ENCODE measurements at places on chromosomes 2 and 18.

DNA sequence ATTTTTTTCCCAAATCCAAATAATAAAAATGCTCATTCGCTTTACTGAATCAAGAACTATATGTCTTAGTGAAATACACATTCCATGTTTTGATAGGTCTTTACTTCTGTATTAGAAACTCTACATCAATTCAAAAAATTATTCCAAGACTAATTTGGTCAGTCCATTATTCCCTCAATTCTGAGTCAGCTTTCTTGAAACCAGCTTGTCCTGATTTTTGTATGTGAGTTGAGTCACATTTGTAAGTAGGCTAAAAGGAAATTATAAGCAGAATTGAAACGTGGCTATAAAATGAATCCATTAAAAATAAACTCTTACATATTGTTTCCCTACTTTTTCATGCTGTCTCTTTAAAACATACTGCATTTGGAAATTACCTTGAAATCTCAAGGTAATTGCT, 113.0 kb downstream of the DNER start:
- no peak for DNase-seq

DNA sequence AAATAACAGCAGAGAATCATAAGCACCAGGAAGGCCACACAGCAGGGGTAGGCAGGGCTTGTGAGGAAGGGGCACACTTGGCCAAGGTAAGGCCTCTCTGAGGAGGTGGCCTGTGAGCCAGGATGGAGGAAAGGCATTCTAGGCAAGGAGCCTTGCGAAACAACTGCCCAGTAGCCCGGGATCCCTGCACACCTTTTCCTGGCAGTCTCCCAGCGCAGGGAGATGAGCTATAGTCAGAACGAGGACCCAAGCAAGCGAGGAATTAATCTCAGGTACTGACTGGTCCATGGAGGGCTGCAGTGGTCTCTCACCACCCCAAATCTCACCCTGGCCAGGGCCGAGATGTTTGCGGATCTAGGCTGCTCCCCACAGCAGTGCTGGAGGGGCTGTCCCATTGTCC, 64.9 kb upstream of the STPG4 start:
- DNase-seq, result no peak

GRCh38 chr2:241300000-241300399, 15.5 kb downstream of the HDLBP start:
- DNase-seq, result no peak

- DNase-seq, result no peak
These were observed 272.5 kb downstream of the GALR1 start for GRCh38 chr18:77522051-77522675.

DNA sequence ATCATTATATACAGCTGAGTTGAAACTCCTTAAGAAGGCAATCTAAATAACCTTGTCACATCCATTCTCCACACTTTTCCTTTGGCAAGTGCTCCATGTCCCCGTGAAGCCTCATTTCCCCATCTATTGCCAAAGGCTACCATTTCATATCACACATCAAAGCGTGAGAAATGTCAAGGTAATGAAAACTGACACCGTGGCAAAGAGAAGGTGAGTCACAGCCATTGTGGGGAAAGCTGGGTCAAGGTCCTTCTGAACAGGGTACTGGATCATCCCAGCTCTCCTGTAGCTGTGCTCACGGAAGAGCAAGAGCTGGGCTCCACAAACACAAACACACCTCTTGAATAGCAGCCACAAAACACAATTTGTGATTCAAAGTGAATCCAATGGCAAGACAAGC, 58.2 kb upstream of the REG3G start:
- no peak for DNase-seq

DNA sequence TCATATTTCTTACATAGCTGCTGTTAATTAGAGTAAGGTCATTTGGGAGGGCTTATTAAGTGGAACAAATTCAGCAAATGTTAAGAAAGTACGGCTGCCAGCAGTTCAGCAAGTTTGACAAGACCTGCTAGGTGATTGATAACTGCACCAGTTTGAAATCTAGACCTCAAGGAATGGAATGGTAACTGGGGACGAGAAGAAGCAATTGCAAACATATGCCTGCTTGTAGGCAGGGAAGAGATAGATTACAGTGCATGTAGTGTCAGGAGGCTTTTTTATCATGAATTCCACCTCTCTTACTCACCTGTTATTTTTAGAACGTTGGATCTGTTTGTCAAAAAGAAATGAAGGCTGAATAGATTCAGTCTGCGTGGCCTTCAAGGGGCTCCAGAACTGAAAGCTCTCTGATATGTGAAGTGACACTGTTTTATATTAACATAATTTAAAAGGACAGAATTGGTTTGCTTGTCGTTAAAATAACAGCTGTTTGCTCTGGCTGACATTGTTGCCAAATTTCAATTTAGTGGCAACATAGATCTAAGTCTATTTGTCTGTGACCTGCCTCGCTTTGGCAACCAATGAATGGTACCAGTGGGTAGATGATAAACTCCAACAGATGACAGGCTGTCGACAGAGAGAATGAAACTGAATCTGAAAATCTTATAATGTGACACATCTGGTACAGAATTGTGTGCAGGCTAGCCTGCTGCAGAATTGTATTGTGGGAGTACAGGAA, 199.3 kb downstream of the ZNF407 start:
- DNase-seq, result no peak

- no peak for DNase-seq
These were observed 69.0 kb downstream of the RBM43 start for GRCh38 chr2:151192681-151193080.

- DNase-seq, result no peak
These were observed 186.9 kb downstream of the TTC32 start for GRCh38 chr2:19714926-19715325.

- no peak for DNase-seq
These were observed 19.9 kb downstream of the WDSUB1 start for GRCh38 chr2:159266554-159266953.

- no peak for DNase-seq
These were observed at the start of gene VWC2L for GRCh38 chr2:214410918-214411554. TSS of gene VWC2L (plus strand) at chr2:214411054. CDS start at chr2:214414194, 3,140 bp downstream.

- DNase-seq, result peak; percentile 33
These were observed 46.4 kb upstream of the SELENOI start for GRCh38 chr2:26299471-26300101.

DNA sequence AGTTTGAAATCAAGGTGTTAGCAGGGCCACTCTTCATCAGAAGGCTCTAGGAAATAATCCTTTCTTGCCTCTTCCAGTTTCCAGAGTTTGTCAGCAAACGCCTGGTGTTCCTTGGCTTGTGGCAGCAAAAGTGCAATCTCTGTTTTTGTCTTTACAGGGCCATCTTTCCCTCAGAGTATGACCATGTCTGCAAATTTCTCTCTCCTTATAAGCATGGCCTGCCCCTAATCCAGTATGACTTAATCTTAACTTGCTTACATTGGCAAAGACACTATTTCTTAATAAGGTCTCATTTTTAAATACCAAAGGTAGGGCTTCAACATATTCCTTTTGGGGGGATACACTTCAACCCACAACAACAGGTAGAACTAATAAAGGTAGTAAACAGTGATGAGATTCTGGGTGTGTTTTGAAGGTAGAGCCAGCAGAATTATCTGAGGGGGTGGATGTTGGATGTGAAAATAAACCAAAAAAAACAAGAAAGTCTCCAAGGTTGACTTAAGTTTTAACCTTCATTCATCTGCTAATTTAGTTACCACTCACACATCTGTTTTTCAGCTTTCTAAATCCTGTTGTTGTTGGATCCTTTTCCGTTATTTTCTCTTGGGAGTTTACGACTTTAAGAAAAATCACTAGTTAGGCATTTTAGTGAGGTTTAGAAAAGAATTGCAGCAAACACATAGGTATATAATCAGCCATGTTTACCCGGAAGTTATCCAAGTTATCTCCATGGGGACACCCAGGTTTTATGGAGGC, 234.4 kb upstream of the FIGN start:
- no peak for DNase-seq

DNA sequence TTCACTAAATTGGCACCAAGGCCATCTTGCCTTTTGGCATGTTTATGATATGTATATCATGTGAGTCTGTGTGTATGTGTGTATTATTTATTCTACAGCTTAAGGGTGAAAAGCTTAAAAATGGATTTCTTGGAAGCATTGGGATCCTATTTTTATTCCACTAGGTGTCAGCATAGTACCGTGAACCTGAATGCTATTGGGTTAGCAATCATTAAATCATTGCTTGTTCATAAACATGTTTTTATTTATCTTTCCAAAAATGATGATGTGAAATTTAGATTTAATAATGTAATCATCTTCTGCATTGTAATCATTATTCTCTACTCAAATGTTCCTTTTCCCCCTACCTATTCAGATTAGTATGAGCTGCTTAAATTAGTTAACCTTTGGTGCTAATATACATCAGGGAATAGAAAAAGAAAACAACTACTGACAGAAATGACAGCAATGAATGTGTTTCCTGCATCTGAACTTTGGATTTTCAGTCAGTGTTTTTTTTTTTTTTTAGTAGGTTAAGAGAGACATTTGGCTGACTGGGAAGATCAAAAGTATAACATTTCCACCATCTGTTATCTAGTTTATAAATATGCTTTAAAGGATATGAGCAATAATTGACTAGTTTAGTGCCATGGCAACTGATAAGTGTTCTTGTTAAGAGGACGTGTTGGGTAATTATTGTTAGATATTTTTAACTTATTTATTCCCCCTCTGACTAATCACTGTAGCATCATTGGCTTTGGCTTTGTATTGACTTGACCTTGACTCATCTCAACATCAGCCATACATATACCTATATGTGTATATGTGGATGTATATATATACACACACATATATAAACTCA, 14.1 kb upstream of the ZSWIM2 start:
- DNase-seq, result no peak

GRCh38 chr18:58402247-58402646, 226.6 kb downstream of the ALPK2 start:
- peak; percentile 34 for DNase-seq

DNA sequence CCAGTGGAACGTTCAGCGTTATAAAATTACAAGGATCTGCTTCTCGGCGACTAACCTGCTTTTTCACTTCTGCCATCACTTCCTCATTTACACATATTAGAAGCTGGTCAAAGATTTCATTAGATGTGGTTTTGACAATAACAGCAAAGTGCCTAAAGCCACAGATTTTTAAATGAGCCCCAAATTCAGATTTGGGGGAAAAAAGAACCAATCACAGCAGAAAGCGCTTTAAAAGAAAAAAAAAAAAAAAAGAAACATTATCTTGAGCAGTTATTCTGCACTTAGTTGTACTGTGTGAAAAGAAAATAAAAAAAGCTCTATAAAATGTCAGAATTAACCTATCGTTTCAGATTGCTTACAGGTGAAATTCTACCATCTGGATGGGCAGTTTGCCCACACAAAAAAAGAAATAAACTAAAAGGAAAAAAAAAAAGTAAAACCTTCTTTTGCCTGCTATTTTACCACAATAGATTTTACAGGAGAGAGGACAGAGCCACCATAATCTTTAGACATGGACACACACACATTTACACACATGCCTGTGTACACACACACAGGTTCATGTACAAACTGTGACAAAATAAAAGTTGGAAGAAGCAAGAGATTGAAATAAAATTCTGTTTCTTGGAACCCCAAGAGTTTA, 167.2 kb downstream of the TCF4 start:
- DNase-seq, result no peak

DNA sequence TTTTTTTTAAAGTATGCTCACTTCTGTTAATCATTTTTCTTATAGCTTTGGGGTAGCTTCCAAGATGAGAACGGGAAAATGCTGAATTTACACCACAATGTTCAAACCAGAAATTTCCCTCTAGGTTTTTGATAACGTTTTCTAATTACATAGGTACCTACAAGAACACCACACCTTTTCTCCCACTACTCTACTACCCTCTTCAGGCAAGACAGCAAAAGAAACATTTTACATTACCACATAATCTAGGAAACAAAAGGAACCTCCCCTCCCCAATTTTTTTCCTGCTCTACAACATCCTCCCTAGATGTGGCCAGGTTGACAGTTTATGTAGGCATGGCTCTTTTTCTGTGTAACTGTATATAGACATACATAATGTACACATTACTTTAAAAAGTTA, 32.4 kb downstream of the NDUFAF7 start:
- no peak for DNase-seq

DNA sequence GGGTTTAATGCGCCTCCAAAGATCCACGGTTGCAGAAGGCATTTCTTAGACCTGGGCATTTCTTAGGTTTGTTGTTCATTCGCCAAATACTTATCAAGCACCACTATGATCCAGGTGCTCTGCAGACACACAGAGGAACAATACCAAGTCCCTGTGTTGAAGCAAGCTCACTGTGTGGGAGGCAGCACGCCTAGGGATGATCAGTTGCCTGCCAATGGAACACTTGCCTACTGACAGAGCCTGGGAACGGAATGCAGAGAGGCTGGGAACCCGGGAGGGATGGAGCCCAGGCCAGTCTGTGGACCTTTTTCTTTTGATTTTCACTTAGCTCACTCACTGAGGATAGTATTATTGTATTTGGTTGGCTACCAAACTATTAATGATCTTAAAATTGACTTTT, 1.9 kb upstream of the GRP start:
- DNase-seq, result no peak

DNA sequence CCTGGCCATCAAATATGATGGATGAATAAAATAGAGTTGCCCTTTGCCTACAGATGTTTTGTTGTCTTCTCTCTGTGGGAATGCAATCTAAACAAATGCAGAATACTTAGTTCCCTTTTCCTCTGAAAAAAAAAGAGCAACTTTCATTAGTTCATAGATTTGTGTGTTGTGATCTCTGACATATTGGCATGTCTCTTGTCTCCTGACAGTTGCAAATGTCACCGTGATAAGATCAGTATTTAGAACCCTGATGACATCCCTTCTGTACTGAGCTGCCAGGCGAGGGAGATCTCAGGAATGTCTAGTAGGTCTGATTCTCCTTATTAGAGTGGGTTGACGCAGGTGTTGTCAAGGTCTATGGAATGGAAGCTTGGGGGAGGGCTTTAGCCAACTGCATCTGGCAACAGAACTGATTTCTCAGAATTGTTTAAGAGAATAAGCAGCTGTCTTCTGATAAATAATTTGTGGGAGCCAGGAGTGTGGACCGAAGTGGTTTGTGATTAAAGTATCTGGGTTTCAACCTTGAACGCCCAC, 130.4 kb downstream of the GALR1 start:
- DNase-seq, result no peak

Data from glomerular endothelial cell (primary cell).